ENCODE measurements at places on chromosomes 5 and 9.

DNA sequence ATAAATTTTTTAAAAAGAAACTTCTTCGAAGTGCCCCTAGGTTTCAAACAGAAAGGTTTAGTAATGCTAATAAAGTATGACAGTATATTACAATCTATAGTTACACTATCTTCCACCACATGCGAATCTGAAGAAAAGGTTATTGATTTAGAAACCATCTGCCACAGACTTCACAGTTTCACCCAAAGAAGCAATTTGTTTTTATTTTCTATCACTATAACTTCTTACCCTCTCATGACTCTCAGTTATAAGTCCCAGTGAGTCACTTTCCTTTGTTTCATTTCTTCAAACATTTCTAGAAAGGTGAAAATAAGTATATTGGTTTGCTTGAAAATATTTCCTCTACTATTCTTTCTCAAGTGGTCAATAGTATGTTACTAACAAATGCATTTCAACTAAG is 93.6 kb downstream of the MCTP1 start:
- DNase-seq, result no peak

DNA sequence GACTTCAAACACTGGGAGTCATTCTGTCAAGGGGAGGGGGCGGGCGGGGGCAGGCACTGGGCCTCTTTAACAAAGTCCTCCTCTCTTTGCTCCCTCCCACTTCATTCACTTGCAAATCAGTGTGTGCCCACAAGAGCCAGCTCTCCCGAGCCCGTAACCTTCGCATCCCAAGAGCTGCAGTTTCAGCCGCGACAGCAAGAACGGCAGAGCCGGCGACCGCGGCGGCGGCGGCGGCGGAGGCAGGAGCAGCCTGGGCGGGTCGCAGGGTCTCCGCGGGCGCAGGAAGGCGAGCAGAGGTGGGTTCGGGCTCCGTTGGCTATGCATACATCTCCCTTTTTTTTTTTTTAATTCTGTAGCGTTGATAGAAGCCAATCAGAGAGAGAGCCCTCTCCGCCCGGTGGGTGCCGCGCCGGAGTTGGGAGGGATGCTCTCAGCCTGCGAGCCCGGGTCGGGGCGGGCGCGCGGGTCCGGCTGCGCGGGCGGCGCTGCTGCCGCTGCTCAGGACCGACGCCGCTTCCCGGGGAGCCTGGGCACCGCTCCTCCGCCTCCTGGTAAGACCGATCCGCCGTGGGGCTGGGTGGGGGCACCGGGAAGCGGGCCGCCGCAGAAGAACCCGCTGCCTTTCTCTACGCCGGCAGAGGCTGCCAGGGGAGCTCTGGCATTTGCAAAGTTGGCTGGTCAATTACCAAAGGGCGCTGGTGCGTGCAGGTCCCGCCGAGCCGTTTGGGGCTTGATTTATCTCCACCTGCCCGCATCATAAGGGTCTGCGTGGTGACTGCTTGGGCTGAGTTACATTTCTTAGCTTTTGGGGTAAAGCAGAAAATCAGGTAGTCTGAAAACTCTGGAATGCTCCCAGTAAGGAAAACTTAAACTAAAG is at the start of gene CDH6:
CDH6 (plus strand) TSS at position 96 of the 877 bp plus-strand sequence. CDS start 73,788 bp downstream, outside the sequence.
- DNase-seq, result peak; percentile 84

DNA sequence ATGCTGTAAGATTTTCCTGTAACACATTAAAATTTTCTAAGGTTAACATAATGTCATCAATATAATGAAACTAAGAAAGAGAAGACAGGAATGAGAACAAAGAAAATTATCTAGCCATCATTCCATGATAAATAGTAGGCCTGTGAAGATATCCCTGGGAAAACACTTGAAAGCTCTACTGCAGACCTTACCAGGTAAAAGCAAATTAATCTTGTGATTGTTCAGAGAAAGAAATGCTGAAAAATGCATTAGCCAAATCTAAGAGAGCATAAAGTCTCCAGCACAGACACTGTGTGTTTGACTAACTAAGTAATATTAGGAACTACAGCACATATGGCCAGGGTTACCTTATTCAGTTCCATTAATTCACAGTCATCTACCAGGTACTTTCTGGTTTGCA is 628.3 kb upstream of the GRAMD2B start:
- no peak for DNase-seq

- DNase-seq, result no peak
Observed at GRCh38 chr9:92141144-92142129, 26.2 kb upstream of the SPTLC1 start.

DNA sequence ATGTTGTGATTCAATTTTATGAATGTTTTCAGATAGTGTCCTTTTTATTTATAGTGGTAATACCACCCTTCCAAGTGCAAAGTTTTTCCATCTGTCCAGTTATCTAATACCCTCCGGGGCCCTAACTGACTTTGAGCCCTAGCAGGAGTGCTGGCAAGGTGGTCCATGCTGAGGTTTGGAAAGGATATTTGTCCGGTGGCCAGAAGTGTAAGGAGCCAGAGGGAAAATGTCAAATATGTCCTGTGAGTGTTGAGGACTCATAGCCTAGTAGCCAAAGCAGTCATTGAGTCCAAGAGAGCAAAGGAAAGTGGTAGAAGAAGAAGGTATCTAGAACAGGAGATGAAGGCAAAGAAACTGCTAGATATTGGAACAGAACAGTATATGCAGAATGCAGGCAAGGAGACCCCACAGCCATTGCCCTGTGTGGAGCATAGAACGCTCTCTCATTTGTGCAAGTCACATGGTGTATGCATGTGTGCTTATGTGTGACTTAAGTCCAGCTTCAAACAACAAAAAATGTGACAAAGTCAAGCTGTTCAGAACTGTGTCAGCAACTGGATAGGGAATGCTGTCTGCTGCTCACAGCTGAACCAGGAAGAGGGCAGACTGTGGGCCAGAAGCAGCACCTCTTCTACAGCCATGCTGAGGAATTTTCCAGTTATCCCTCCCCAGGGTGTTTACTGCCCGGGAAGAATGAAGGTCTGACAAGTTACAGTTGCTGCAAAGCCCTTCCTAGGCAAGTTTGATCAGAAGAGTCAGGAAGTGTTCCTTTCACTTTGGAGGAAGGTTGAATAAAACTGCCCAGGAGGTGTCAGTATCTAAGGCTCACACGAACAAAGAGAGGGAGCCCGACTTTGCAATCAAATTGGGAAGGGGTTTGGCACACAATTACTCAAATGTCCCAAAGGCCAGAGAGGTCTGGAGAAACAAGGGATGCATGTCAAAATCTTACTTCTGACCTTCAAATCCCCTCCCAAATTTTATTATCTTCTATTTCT is 463.3 kb upstream of the DMAC1 start:
- DNase-seq, result no peak

DNA sequence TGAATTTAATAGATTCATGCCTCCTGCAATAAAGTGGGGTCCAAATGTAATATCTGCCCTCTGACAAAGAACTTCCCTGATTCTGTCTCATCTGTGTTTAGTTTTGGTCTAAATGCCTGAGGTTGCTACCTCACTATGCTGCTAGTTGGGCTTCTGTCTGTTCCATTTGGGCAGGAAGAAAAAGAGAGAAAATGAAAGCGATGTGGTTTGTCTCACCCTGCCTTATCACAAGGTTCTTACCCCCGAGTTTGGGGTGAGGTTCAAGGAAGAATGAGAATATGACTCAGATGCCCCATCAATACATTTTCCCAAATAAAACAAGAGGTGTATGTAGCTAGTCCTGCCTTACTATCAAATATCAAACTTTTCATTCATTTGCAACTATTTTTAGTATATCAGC is 132.1 kb upstream of the MTAP start:
- DNase-seq, result no peak

DNA sequence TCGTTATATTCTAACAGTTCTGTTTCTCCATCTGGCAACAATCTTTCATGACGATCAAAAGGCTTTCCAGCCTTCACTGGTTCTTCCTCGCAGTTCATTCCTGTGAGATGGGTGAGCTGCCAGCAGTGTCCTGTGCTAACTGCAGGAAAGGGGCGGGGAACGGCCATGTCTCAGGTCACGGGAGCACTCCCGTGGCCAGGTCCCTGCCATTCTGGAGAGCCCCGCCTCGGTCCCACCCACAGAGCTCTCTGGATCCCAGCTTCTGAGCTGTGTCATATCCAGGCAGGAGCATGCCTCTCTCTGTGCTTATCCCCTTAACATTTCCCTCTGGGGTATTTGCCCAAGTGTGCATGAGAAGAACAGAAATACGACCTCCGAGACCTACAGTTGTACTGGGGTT is 297.8 kb upstream of the IRX2 start:
- DNase-seq, result no peak

GRCh38 chr5:37808945-37809344 is 30.9 kb downstream of the GDNF start:
- DNase-seq, result no peak

- DNase-seq, result no peak
Observed at GRCh38 chr5:89698028-89698427, 711.5 kb downstream of the CETN3 start.

DNA sequence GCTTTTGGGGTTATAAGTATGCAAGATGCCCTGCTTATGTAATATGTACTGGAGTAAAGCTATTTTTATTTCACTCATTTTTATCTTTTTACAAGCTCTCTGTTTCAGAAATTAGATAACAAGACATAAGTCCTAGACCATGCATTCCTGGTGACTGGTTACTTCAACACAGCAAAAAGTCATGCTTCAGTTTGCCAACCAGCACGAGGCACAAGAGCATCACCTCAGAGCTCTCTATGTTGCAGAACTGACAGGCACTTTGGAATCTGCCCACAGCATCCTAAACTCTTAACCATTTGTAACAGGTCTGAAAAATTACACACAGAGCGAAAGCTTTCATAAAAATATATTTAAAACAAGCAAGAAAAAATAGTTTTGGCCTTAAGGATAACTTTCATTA is 112.8 kb downstream of the MARCHF11 start:
- DNase-seq, result no peak

DNA sequence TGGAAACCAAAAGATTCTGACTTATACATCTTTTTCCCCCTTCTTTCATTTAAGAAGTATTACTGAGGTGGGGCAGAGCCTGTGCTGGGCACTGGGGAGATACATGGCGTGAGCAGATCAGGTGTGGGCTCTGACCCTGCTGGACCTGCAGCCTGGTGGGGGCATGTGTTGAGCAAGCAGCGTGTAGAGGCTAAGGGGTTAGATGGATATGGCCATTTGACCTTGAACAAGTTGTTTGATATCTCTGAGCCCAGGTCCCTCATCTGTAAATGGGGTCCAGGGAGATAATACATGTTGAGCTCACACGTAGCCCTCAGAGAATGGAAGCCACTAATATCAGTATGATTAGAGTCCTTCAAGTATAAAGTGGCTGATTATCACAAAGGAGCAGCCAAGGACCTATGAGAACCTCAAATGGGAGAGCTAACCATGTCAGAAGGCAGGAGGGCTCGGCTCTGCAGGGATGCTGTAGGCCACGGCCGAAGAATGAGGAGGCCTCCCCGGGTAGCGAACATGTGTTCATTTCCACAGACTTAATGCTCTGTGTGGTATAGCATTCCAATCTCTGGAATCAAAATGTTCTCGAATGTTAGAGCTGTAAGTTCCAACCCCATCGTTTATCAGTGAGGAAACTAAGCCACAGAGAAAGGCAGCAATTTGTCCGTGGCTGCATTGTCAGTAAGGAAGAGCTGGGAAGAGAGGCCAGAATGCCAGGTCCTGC is 15.4 kb upstream of the ANGPTL2 start:
- DNase-seq, result no peak

DNA sequence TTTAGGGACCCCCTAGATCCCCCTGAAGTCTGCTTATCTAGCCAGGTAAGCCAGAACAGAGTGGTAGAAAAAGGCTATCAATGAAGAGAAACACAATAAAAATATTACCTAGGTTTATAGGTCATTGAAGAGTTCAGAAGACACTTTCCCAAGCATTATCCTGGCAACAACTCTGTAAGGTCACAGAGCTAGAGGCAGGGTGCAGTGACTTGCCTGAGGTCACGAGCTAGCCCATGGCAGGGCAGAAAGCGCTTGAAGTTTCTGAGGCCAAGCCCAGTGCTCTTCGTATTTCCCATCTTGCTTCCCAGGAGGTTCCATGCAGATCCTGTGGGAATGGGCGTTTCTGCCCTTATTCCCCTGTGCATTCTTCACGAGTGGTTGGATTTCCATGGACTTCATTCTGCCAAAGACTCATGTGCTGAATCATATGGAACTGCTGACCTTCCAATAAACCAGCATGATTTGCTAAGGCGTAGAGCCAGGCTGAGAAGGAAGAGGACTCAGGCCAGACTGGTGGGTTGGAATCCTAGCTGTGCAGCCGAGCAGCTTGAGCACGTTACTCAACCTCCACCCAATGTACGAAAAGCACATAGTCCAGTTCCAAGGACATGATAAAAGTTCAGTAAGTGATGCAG is 22.1 kb downstream of the TRMO start:
- DNase-seq, result no peak

GRCh38 chr9:80720579-80720978 is 968.8 kb downstream of the TLE1 start:
- DNase-seq, result no peak

Data from H4 (cell line).